Progenitor cell of endocrine pancreas (in vitro differentiated cells): ENCODE measurements at places on chromosomes 2 and 18.

DNA sequence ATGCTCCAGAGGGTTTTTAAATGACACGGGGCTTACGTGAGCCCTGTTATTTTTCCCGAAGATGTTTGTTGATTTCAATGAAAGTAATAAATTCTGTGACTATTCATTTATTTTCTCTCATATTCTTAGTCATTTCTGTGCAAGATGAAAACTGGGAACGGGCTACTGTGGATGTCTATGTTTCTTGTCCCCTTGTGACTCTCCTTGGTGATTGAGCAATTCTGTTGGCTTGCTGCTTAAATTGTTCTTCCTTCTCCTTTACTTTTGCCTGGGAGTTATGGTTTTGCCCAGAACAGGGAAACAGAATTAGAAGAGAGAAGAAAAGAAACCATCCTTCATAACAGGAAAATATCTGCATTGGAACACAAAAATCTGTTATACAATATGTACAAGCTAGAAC lies 508.2 kb upstream of the DSEL start:
- DNase-seq = no peak

- DNase-seq = no peak
Measured at GRCh38 chr2:151927501-151928221, 99.4 kb upstream of the ARL5A start.

DNA sequence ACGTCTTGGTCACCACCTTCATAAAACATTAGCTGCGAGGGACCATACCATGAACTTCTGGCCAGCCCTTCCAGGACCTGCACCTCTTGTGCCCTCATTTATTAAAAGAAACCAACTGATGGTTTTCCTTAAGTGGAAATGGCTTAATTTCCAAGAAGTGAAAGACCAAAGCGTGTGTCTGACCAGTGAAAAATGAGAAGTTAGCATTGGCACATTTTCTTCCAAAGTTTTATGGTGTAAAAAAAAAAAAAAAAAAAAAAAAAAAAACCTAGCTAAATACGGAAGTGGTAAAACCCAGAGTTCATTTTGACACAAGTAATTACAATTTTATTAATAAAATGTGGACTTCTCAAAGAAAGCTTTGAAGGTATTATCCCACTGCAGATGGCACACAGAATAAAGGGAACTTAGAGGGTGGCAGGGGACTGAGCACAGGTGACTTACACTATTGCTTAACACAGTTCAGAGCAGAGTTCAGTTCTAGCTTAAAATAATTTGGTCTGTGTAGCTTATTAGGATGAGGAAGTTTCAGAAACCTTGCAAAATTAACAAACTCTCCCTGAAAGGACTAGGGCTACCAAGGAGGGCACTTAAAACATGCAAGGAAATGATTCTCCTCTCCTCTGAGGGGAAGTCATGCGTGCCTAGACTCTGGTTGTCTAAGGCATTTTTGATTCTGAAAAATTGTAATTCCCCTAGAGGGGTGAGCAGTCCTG lies 42.2 kb upstream of the EPG5 start:
- no peak for DNase-seq

- no peak for DNase-seq
Measured at GRCh38 chr18:27017901-27018500, 152.5 kb upstream of the AQP4 start.

GRCh38 chr2:170929686-170930050 lies 615 bp downstream of the GORASP2 start:
- DNase-seq = peak; percentile 53

GRCh38 chr2:173692068-173692467 lies 273.1 kb downstream of the SP3 start:
- no peak for DNase-seq

GRCh38 chr2:15752552-15753232 lies 161.0 kb downstream of the DDX1 start:
- no peak for DNase-seq

DNA sequence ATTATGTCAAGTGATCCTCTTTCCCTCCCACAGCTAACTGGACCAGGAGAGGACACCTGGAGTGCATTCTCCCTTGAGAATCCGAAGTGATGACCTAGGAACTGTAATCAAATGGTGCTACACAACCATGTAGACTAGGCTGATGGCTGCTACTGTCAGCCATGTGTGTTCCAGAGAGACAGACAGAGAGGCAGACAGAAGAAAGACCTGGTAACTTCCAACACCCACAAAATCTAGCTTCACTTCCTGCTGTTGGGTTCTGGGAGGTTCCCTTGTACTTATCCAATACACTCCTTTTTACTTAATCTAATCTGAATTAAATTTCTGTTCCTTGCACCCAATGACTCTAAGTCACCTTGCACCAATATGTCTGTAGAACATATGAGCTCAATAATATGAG lies 72.3 kb downstream of the AAK1 start:
- no peak for DNase-seq

DNA sequence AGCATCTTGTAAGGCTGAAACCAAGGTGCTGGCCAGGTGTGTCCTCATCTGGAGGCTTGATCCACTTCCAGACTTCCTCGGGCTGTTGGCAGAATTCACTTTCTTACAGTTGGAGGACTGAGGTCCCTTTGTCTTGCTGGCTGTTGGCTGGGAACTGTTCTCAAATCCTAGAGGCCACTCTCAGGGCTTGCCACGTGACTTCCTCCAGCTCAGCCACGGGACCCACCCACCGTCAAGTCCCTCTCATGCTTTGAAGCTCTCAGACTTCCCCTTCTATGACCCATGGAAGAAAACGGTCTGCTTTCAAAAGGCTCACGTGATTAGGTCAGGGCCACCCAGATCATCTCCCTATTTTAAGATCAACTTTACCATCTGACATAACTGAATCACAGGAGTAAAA lies 77.1 kb downstream of the SMAD4 start:
- DNase-seq = no peak

DNA sequence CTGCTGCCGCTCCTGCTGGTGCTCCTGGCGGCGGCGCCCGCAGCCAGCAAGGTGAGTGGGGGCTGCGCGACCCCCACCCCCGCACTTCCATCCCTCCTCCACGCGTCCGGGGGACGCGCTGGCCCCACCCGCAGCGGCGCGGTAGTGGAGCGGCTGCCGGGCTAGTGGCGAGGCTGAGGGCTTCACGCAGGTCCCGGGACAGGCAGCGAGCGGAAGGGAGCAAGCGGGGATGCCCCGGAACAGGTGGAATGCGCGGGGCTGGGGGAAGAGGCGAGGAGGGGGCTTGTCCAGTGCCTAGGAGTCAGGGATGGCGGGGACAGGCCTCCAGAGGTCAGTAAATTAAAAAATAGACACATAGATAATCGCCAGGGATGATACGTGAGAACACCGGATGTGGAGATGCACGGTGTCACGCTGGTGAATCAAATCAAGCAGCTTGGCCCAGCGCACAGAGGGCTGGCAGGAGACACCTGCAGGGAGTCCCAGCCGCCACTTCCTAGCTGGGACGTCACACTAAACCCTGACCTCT lies 403 bp downstream of the COL4A3 start:
- no peak for DNase-seq

- DNase-seq = no peak
Measured at GRCh38 chr2:29275186-29275585, 160.0 kb downstream of the CLIP4 start.

DNA sequence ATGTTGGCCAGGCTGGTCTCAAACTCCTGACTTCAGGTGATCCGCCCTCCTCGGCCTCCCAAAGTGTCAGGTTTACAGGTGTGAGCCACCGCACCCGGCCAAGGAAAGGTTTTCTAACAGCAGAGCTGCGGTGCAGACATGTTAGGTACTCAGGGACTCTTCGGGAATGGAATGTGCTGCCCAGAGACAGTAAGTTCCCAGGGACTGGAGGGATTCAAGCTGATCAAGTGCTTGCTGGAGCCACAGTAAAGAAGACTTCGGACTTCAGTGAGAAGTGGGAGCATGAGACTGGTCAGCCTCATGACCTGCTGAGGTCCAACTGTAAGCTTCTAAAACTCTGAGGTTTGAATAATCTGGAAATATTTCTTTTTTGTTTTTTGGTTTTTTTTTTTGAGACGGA lies 7.8 kb upstream of the DES start:
- no peak for DNase-seq

DNA sequence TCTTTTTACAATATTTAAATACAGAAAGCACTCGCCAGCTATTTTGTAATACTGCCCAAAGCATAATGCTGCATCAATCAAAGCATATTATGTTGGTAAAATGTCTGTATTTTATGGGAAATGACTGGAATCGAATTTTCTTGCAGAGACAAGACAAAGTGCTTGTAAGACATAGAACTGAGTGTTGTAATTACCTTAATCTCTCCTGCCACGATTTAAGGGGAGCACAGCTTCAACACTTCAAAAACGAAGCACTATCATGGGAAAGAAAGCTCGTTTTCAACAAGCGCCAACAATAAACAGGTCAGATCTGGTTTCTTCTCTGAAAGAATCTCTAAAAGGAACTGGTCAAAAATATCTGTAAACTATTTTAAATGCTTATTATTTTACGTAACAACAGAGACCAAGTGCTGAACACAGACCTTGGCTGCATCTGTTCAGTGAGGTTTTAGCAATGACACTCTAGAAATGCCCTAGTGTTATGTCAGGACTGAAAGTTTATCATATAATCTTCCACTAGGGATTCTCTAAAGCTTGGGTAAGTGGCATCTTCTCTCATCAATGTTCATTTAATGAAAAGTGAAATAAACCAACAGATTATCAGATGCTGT lies 19.0 kb downstream of the RND3 start:
- DNase-seq = no peak

GRCh38 chr2:57892920-57893319 lies 153.7 kb upstream of the VRK2 start:
- no peak for DNase-seq

- DNase-seq = no peak
Measured at GRCh38 chr2:144650907-144651306, 131.0 kb upstream of the ZEB2 start.

DNA sequence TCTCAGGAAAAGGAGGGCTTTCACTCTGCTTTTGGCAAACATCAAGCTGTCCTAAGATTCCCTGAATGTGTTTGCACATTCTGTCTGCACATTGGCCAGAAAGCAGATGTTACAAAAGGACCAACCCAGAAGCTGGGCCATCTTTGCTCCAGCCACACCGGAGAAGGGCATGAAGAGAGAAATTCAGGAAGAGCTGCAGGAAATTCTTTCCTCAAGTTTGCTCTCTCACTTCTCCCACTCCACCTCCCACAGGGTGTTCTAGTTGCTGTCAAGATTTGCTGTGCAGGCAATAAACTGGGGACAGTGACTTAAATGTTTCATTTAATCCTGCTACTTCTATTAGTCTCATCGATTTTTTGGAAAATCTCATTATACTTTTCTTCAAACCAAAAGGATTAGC lies 137.7 kb upstream of the UNC80 start:
- DNase-seq = no peak

DNA sequence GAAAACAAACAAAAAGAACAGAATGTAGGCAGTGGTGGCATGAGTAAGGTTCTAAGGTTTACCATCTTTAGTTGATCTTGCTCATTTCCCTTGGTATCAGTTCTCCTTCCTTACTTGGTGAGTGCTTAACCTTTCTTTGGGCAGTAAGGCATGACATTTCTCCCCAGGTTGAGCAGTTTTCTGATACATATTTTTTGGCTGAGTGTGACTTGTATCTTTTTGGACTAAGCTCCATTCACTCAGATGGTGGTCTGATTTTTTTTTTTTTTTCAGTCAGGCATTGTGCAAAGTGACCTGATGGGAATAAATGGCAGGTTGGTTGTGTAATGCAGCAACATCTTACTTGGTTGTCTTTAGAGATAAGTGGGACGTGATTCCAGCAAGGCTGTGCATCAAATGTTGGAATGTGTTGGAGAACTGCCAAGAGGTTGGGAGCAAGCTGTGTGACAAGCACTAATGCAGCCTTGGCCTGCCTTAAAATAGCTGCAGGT lies 15.1 kb downstream of the SPTBN1 start:
- no peak for DNase-seq

DNA sequence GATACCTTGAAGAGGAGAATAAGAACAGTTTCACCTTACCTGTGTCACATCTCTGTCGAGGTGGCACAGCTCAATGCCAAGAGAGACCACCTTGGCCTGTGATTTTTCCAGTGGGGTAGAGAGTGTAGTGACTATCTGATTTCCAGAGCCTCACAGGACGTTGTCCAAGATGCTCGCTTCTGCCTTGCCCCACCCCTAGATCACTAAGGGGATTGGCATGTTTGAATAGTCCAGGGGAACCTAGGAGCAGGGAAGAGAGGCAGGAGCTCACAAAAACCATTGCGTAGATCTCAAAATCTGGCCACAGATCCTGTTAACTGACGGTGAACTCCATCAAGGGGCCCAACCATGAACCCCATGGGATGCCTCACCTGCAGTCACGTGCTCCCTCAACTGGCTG lies 24.2 kb downstream of the TMEM178A start:
- DNase-seq = no peak

- no peak for DNase-seq
Measured at GRCh38 chr18:9433671-9434121, 41.6 kb upstream of the RALBP1 start.

DNA sequence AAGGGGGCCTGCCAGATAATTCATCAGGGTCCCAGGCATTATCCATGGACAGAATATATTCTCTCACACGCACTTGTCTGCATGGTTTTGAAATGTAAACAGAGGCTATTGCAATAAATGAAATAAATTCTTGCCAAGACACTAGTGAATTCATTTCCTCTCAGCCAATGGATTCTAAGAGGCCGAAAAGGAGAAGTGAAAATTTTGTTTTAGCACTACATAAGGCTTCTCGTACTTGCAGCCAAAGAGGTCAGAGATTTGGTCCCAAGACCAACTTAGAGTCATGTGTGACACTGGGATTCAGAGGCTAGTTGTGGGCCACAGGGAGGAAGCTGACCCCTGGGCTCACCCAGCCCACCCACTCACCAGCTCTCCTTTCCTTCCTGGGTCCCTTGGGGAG lies 184.1 kb upstream of the GLI2 start:
- no peak for DNase-seq

DNA sequence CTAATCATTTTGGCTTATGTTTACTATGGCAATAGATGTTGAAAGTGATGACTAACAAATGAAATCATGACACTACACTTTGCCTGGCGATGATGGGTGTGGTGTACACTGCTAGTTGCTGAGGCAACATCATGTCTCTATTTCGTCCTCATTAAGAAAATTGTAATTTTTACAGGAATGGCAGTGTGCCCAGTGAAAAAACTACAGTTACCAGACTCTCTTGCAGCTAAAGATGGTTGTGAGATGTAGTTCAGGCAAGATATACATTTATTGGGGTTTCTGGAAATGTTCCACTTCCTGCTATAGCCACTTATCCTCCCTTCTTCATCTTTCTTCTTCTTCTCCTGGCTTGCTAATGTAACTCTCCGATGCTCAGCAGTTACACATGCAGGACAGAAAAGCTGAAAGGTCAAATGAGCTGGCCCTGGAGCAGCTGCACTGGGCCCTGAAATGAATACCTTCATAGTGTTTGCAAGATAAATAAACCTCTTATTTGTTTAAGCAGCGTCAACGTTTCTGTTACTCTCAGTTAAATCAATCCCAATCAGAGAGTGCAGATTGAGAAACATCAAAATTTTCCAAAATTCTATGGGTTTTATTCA lies 46.0 kb downstream of the SOCS6 start:
- DNase-seq = no peak
